ENCODE measurements at places on chromosomes 6 and 20.

- no peak for DNase-seq
These were observed 89.8 kb downstream of the MDN1 start for GRCh38 chr6:89729818-89730217.

GRCh38 chr20:45329497-45330319 is 18.5 kb downstream of the SDC4 start:
- no peak for DNase-seq

- DNase-seq, result no peak
These were observed 5.6 kb downstream of the SLC4A11 start for GRCh38 chr20:3233131-3233990.

DNA sequence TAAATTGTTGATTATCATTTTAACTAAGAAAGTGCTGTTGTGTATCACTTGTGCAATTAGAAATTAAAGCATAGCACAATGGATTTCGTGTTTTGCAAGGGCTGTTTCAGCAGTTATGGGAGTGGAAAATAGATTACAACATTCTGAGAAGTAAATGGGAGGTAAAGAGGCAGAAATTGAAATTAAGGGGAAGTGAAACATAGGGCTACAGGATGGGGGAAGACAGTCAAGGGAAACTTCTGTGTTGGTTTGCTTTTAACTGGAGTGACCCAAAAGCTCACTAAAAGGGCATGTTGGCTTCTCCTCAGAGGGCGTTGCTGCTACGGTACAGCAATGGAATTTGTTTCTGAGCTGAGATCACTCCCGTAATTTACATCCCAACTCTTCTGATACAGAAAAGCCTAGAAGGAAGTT is 147.5 kb downstream of the BCAS1 start:
- no peak for DNase-seq

- no peak for DNase-seq
These were observed 36.0 kb downstream of the KIAA1755 start for GRCh38 chr20:38224531-38224930.

DNA sequence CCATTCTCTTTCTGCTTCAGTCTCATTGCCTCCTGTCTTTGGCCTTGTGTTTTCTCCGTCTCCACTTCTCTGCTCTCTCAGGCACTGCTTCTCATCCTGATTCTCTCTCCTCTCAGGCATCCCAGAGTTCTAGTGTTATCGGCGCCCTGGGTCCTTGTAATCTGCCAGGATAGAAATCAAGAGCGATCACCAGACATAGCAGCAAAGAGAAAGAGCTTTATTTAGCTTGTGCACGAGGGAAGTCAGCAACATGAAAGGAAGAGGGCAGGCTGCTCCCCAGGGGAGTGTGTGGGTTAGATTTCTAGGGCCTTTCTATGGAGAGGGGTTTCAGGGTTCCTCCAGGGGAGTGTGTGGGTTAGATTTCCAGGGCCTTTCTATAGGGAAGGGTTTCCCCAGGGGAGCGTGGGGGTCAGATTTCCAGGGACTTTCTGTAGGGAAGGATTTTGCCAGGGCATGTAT is 32.5 kb downstream of the SUN5 start:
- DNase-seq, result no peak

DNA sequence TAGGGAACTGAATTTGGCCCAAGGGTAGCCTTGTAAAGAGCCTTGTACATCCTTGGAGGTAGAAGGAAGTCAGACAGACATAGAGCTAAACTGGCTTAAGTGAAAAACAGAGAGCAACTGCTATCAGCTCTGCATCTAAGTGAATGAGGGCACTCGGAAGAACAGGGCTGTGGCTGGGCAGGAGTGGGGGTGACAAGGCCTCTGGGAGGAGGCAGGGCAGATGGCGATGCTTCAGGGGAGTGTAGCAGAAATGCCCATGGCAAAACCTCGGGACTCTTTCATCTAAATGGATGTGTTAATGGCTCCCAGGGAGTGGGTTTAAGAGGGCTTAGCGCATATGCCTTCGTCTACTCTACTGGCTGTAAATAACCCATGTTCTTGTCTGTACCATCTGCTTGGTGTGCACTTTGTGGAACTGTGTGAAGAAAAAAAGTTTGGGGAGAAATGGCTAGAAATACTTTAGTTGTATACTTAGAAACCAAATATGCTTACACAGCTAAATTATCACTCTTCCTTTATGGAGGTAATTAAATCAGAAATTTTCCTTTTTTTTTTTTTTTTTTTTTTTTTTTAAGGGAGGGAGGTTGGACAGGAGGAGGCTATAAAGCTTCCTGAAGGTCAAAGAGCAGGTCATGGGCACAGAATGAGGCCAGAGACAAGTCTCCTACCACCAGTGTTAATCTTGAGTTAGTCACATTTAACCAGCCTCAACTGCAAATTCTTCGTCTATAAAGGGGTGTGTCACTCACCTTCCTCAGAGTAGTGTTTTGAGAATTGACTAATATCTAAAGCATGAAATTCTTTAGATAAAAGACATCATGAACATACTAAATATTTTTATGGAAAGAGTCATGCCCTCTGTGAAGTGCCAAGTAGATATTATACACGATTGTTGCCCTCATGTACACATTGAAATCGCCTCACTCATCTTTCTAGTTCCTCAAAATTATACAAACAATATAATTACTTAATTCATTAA is 60.9 kb downstream of the FYN start:
- DNase-seq, result no peak

- DNase-seq, result no peak
These were observed 34.2 kb upstream of the DDR1 start for GRCh38 chr6:30849903-30850651.

DNA sequence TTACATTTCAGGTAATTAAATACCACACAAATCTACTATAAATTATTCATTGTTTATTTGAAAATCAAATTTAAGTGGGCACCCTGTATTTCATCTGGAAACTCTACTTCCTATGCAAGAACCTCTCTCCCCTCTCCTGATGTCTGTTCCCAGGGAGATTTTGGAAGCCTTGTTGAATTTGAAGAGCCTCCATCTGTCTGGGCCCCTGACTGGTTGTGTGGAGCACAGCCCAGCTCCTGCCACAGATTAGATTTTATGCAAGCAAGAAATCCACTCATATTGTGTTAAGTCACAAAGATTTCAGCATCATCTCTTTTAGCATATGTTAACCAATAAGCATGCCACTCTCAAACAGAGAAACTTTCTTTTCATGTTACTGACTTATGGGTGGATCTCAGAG is 451.2 kb downstream of the TFAP2B start:
- no peak for DNase-seq

- no peak for DNase-seq
These were observed 58.1 kb upstream of the SNRPB2 start for GRCh38 chr20:16671753-16672152.

- no peak for DNase-seq
These were observed 224.4 kb downstream of the UST start for GRCh38 chr6:148971031-148971927.

DNA sequence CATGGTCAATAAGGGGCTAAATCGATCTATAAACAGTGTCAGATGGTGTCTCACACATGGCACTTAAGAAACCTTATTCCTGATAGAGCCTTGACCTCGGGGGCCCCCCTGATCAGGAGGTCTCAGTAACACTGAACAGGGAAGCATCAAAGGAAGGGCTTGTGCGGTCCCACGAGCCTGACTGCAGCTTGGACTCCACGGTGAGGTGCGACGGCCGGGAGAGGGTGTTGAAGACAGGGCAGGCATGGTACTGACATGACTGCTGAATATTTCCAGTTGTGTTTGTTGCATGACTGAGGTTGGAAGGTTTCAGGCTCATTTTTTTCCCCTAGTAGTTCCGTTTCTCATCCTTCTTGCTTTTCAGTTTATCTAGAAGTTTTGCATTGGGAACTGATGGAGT is 107.1 kb upstream of the JAG1 start:
- DNase-seq, result no peak

- DNase-seq, result peak; percentile 3
These were observed 159.8 kb upstream of the GGTLC1 start for GRCh38 chr20:24148372-24148771.

GRCh38 chr20:47768016-47768824 is 17.1 kb downstream of the SULF2 start:
- DNase-seq, result no peak

GRCh38 chr6:16338577-16339264 is 100.3 kb downstream of the GMPR start:
- DNase-seq, result no peak

GRCh38 chr6:119241111-119241465 is 108.5 kb downstream of the MAN1A1 start:
- no peak for DNase-seq

DNA sequence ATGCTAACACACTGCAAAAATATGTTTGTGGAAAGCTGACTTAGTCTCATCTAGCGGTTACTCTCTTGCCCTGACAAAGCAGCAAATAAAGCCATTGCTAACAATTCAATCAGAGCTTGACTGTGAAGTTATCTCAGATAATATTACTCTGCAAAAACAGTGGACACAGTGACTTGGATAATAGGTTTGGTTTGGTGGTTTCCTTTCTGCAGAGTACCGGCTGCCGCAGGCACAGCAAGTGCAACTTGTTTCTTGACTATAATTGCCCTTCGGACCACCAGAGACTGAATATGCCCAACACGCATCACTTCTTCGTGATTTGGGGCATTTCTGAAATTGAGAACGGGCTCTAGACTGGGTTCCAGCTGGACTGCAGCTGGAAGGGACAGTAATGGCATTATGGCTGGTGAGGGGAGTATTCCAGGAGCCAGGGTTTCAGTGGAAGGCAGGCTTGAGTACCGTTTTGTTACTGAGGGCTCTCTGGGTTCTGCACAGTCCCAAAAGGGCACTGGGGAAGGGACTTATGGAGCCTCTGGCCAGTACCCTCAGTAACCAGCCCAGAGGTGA is 40.0 kb downstream of the DSTN start:
- no peak for DNase-seq

DNA sequence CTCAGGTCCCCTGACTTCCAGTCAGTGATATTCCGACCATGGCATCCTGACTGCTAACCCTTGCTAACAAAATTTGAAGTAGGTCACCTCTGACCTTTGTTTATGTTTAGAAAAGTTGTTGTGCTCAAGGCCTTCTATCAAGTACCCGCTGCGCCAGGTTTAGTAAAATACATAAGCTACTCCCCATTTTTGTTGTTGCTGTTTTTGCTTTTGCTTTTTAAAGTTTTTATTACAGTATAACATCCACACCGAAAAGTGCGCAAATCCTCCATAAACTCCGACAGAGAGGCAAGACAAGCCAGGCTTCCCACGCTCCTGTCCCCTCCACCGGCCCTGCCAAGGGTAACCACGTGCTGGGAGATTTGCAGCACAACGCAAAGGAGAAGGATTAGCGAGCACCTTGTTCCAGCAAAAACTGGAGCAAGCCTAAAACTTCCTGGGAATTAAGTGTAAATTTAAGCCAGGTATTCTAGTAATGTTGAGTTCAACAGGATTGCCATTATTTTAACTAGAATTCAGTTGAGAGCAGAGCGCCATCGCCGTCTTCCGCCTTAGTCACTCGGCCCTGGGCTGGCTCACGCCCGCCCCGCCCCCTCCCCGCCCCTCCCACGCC is 17.8 kb upstream of the HMGN4 start:
- no peak for DNase-seq

GRCh38 chr20:18388860-18389259 is 78.0 kb downstream of the DZANK1 start:
- DNase-seq, result no peak

- DNase-seq, result no peak
These were observed 14.9 kb upstream of the ZNF451 start for GRCh38 chr6:57075092-57075491.

- DNase-seq, result no peak
These were observed 660.4 kb downstream of the CD109 start for GRCh38 chr6:74356391-74356790.

DNA sequence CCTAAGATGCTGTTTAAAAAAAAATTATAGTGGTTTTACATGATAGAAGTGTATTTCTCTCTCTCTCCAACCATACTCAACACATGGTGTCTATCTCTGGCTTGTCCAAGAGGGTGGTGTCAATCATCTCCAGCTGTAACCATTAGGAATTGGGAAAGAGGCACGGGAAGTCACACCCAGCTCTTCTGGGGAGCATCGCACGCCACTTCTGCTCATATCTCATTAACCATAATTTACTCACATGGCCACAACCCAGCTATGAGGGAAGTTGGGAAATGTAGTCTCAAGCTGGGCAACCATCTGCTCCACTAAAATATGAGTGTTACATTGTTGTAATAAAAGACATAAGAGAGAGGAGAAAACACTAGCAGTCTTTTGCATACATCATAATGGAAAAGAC is 30.4 kb upstream of the TSHZ2 start:
- DNase-seq, result no peak

- DNase-seq, result no peak
These were observed 193.1 kb downstream of the DOK5 start for GRCh38 chr20:54668271-54669039.

- no peak for DNase-seq
These were observed 8.2 kb downstream of the C6orf62 start for GRCh38 chr6:24710519-24711303.

DNA sequence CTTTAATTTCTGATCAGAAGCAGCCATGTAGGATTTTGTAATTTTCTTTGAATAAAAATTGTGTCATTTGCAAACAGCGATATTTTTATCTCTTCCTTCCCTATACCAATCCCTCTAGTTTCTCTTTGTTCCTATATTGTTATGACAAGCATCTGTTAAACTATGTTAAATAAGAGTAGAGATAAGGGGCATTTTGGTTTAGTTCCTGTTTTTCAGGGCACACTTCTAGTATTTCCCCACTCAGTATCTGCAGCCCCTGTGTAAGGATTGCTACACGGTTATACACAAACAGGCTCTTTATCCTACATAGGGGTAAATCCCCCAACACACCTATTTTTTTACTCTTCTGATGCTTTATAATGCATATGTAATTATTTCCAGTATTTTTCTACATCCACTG is 42.1 kb downstream of the TRERF1 start:
- DNase-seq, result no peak

DNA sequence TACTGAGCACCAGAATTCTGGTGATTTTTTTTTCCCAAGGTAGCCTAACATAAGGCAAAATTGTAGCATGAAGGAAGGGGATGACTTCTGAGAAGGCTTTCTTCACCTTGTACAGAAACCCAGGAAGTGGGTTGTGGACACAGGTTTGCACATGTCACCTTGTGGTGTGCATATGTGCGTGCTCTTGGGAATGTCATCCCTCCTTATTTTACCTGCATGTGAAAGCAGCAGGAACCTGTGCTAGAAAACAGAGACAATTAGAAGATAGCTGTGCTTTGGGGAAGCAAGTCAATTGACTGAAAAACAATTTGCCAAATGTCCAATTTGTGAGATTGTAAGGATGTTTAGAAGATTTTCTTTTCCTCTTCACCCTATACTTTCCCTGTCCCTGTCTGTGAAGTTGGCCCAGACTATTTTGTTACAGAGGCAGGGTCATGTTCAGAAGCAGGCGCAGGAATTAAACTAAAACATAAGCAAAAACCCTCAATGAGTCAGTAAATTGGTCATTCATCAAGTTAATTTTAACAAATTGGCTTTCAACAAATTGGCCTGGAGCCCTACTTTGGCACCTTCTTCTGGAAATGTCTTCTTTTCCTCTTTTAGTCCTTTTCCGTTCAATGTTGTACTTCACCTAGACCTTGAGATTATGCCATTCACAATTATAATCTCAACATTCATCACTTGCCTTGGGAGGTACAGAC is 261.2 kb downstream of the ADGB start:
- DNase-seq, result no peak

GRCh38 chr6:16979677-16980370 is 122.0 kb upstream of the STMND1 start:
- DNase-seq, result no peak

GRCh38 chr6:45470131-45470738 is 92.5 kb upstream of the SUPT3H start:
- no peak for DNase-seq
